ENCODE measurements at places on chromosomes 11 and 22. TPM values are rescaled to one million over a fixed set of nuclear protein-coding genes. Genes with fewer than 3 reads are reported as not detected.

Gene P2RY6
- total RNA-seq: 6.7 TPM

Gene ELFN2
- 0.07 TPM for total RNA-seq

Gene C22orf42
- not detected for total RNA-seq

Gene KIRREL3
- total RNA-seq: 11.7 TPM

Measured in MG63 (cell line).